ENCODE measurements at places on chromosomes 4 and X.

DNA sequence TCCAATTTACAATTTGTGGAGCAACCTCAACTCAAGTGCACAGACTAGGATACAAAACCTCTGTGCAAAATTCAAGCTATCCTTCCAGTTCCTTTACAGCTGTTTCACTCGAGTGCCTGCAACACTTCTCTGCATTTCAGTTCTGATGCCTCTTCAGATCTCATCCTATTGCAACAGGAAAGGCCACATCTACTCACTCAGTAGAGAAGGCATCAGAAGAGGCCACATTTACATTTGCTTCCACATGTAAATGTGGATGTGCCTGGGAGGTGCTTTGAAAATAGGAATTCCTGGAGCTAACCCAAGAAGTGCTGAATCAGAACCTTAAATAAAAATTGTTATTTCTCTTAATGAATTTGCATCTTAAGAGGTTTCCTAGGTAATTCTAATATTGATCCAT lies 45.8 kb upstream of the SERTM2 start:
- DNase-seq, result no peak

DNA sequence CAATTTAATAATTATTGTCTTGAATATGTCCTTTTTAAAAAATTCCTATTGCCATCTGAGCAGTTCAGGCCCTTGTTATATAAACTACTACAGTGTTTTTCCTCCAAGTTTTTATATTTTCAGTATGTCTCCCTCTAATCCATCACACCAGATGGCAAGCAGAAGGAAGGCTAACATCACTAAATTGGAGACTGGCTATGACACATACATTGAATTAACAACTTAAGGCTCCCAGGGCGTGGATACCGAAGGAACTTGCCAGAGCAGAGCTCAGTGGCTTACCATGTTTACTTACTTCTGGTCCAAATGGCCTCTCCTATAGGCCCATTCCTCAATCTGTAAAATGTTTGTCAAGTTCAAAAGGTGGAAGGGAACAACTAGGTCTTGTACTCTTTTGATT lies 13.0 kb downstream of the MAGEB1 start:
- DNase-seq, result no peak

DNA sequence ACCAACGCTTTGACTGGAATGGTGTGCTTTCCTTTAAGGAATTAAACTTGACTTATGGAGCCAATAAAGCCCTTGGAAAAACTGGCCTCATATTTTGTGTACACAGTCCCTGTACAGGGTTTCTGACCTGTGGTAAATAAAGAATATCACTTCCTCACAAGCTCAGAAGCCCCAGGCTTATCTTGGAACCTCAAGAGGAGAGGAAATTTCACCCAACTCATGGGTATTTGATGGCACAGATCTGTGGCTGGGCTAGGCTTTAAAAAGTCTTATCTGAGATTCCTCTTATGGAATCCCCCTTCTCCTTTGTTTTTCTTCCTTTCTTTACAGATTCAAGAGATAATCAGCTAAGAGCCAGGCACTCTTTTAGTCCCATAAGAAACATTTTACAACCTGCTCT lies 89.3 kb upstream of the USP38 start:
- no peak for DNase-seq

DNA sequence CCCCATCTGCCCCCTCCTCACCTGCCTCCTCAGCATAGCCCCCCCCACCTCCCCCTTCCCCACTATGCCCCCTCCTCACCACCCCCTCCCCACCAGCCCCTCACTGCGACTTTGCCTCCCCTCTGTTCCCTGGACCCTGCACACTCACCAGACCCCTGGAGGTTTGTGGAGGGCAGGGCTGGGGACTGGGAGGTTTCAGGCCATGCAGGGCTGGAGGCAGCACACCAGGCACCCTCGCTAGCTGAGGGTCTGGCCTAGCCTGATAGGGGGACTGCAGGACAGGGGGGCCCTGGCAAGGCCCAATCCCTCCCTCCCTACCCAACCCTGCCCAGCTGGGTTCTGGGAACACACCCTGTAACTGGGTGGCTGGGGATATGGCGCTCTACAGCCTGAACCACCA lies 28.0 kb downstream of the TACC3 start:
- no peak for DNase-seq

GRCh38 chrX:48600226-48600625 lies 2.9 kb downstream of the WDR13 start:
- no peak for DNase-seq
